ENCODE measurements at places on chromosomes 11 and 22.

- DNase-seq = no peak
Measured at GRCh38 chr11:126654886-126655806, 299.7 kb downstream of the ST3GAL4 start.

- peak; percentile 26 for DNase-seq
Measured at GRCh38 chr11:65868076-65868667, 4.4 kb downstream of the EFEMP2 start.

DNA sequence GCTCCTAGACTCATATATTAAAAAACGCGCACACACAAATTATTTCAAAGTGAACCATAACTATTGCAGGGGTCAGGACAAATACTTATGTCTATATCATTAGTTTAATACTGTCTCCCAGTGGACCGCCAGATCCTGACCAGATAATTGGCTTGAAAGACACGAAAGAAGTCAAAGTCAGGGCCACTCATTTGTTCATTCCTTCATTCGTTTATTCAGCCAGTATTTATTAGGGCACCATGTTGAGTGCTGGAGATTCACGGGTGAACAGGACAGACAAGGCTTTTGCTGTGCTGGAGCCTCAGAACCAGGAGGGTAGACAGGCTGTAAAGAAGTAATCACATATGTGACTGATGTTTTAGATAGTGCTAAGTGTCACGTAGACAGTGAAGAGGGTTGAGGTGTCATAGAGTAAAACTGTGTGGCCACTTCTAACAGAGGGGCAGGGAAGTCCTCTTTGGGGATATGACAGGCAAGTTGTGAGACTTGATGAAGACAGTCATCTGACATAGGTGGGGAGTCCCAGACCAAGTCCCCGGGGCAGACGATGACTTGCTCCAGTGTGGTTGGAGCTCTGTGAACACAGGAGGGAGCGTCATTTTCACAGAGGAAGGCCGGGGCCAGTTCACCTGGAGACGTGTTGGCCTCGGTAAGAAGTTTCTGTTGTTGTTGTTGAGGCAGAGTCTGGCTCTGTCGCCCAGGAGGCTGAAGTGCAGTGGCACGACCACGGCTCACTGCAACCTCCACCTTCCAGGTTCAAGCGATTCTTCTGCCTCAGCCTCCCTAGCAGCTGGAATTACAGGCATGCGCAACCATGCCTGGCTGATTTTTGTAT is 25.9 kb downstream of the RBX1 start:
- no peak for DNase-seq

- DNase-seq = no peak
Measured at GRCh38 chr22:47587361-47587760, 824.9 kb downstream of the TBC1D22A start.

- DNase-seq = peak; percentile 60
Measured at GRCh38 chr11:123407130-123407995, 22.7 kb upstream of the GRAMD1B start.

GRCh38 chr11:14058061-14058460 is 95.5 kb downstream of the SPON1 start:
- no peak for DNase-seq

DNA sequence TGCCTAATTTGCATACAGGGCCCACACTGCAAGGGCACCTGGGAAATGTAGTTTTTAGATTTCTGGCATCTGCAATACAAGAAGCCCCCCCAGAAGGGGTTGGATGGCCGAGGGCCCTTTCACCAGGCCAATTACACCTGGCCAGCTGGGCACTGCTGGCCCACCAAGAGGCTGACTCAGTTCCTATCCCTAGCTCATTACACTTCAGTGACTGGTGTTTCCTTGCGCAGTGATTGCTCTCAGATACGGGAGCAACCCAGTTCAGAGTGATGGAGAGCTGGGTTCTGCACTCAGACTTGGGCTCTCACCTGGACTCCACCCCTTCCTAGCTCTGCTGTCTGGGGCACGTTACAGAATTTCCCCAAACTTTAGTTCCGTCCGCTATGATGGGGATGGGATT is 81.1 kb upstream of the SHANK2 start:
- no peak for DNase-seq

GRCh38 chr11:287821-288477 is 977 bp upstream of the PGGHG start:
- peak; percentile 76 for DNase-seq

DNA sequence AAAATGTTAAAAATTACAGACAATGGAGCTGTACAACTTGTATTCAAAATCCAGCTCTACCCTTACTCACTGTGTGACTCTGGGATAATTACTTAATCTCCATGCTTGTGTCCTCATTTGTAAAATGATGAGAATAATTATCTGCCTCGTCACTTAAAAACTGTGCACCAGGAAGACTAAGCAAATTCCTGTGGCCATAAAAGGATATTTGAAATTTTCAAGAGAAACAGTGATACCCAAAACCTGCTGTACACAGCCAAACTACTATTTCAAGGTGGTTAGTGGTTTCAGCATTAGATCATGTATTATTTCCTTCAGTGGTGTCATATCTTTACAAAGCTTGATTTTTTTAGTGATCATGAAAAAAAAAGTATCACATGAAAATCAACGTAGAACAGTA is 136.9 kb downstream of the METTL15 start:
- DNase-seq = no peak

- DNase-seq = no peak
Measured at GRCh38 chr11:81331611-81332235, 1401.9 kb downstream of the FAM181B start.

DNA sequence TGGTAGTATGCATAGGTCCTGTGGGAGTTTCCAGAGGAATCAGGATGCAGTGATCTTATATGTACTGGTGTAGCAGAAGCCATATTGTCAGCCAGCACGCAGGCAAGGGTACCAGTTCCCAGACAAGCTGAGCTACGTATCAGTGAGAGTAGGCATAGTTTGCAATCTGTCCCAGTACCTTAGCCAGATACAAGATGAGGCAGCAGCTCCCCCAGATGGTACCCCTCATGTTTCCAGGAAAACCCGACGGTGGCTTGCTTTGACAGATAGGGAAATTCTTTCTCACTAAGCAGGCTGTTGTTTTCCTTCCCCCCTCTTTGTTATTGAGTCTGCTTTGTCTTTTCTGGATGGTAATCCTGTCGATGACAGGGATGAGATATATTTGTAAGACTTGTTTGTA is 109.7 kb upstream of the RRM1 start:
- DNase-seq = peak; percentile 28

DNA sequence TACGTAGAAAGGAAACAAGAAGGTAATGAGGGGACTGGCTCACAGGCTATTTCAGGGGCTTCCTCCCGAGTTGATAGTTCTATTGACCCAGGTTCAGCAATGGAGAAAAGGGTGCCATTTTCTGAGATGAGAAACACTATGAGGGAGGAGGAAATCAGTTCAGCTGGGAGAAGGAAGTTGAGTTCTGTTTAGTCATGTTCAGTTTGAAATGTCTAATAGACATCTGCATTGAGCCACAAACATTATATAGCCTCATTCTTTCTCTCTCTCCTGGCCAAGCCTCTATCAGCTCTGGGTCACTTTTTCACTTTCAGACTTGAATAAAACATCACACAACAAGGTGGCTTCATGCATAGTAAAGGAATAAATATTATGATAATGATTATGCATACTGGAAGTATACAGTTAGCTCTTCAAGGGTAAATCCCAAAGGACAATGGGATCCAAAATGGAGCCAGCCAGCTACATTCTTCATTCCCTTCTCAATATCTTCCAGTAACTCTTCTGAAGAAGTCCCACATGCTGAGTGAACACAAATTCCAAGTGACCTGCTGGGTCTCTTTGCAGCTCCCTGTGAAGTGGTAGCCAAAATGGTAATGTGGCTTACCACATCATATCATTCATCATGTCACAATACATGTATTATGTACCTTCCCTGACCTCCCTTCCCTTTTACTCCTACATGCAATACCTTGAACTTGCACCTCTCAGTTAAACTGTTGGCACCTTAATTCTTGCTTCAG is 80.9 kb upstream of the CD44 start:
- no peak for DNase-seq

GRCh38 chr11:108403052-108403451 is 64.3 kb downstream of the C11orf65 start:
- no peak for DNase-seq

DNA sequence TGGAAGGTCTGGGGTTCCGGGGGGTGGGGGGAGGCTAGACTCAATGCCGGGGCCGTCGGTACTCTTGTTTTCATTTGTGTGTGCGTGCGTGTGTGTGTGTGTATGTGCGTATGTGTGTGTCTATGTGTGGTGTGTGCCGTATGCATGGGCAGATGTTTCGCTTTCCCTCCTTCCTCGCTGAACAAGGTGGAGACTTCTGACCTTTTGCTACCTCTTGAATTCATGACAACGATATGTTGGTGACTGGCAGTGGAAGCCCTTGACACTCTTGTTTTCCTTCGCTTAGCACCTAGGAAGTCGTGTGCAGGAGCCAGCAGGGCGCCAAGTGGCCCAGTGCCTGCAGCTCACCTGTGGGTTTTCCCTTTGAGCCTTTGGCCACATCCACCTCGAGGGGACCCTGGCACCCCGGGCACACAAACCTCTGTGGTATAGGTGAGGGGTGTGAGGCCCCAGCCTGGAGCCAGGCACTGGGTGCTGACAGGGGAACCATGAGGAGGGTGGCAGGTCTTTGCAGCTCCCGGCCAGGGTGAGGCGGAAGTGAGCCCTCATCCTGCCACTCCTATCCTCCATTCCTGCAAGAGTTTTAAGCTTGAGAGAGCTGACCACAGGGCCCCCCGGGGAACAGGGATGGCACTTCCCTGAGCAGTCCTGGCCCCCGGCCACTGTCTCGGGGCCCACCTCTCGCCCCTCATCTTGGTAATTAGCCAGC is 19.3 kb upstream of the TMEM191C start:
- DNase-seq = no peak

- DNase-seq = no peak
Measured at GRCh38 chr22:49081261-49081666, 746.4 kb downstream of the BRD1 start.

GRCh38 chr11:65424205-65425104 is 1.9 kb downstream of the NEAT1 start:
- peak; percentile 66 for DNase-seq

DNA sequence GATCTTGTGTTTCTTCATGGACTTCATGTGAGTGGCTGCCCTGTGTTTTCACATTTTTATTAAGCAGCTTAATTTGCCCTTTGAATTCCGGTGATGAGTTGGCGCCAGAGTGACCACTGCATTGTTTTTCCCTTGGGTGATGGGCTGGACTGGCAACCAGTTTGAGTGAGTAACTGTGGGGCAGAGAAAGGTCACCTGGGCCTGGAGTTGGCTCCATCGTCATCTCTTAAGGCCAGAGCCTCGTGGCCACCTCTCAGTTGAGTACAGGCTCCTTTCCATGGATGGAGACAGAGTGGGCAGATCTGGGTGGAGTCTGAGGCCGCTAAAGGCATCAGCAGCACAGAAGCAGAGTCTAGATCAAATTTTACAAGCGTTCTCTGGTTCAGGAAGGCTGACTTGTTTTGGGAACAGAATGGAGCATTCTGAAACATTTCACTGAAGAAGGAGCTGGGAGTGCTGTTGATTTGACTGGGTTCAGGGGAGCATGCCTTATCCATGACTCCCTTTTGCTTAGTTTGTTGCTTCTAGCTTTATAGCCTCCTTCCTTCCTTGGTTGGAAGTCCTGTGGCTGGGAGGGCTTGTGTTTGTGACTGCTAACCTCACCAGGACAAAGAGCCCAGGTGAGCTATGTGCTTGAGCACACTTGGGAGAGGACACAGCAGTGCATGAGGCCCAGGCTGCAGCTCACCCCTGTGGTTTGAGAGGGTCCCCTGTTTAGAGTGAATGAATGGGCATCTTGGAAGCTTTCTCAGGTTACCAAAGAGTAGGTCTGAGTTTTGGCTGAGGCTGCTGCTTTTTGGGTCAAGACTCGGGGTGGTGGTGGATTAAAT is 7.8 kb downstream of the BCR start:
- no peak for DNase-seq

DNA sequence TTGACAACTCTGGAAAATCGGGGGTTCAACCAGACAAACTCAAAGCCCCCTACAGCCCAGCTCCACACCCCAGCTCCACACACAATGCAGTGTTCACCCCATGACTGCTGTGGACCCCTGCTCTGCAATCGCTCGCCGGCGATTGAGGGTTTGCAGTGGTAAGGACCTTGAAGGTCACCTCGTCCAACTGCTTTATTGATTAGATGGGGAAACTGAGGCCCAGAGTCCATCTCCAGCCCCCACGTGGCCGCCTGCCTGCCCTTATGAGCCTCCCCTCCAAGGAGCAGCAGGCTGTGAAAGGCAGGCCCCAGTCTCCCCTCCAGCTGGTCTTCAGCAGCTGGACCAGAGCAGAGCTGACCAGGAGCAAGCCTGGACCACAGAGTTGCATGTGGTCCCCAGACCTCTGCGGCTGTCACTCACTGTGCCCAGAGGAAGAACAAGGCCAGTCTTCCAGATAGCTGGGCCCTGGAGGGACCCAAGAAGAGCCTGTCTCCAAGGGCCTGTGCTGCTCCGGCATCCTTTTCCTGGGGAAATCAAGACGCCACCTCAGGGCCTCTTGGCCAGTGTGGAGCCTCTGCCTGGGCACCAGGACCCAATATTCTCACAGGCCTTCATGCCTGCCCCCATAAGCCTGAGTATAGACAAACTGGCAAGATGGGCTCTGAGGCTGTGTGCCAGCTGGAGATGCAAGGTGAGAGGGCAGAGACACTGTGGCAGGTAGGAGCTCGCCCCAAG is 8.8 kb upstream of the LINC01488 start:
- DNase-seq = no peak

- DNase-seq = no peak
Measured at GRCh38 chr11:28903716-28904115, 795.5 kb downstream of the METTL15 start.

- DNase-seq = no peak
Measured at GRCh38 chr22:41021061-41021612, 70.0 kb downstream of the RBX1 start.

GRCh38 chr11:44507896-44508445 is 57.5 kb upstream of the CD82 start:
- DNase-seq = no peak

DNA sequence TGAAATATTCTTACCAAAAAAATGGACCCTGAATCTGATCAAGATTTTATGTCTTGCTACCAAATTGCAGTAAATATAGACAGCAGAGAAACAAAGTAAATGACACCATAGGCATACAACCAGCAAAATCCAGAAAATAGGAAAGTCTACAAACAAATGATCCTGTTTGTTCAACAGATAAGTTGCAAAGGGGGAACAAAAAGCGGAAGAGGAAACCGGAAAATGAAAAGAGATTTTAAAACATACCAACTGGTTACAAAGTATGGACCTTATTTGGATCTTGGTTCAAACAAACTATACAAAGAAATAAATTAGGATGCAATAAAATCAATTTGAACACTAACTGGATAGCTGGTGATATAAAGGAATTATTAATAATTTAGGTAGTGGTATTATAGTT is 92.0 kb downstream of the TMPRSS5 start:
- no peak for DNase-seq

GRCh38 chr11:43779306-43779705 is 98.8 kb downstream of the HSD17B12 start:
- no peak for DNase-seq

GRCh38 chr11:8329847-8330361 is 66.2 kb upstream of the LMO1 start:
- no peak for DNase-seq

- no peak for DNase-seq
Measured at GRCh38 chr11:25339281-25339680, 842.4 kb downstream of the LUZP2 start.

GRCh38 chr22:39915295-39915726 is 14.4 kb downstream of the GRAP2 start:
- DNase-seq = no peak

GRCh38 chr11:122032317-122032716 is 83.7 kb downstream of the BLID start:
- DNase-seq = no peak

- DNase-seq = no peak
Measured at GRCh38 chr11:88327061-88327460, 10.5 kb downstream of the CTSC start.

GRCh38 chr11:46912526-46913150 is 5.7 kb downstream of the LRP4 start:
- DNase-seq = no peak

Measured in activated CD4-positive, alpha-beta T cell treated with anti-CD3 and anti-CD28 coated beads, Interleukin-2, amount 50 U/mL, for 1 hour (primary cell).